ENCODE measurements at places on chromosomes 1 and 21. TPM values are rescaled to one million over a fixed set of nuclear protein-coding genes. Genes with fewer than 3 reads are reported as not detected.

DNA sequence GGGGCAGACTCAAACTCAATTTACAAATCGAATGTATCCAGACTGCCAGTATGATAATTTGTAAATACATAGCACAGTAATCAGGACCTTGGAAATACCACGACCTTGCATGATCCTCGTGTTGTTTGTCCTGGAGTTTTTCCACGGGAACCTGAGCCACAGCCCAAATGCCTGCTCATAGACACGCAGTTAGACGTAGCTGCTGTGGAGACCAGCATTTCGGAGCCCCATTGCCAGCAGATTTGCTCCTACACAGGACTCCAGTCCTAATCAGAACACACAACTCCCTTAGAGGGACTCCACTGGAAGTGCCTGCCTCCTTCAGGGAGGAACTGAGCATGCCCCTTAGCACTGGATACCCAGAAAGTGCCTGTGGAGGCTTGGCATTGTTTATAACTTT, 163.2 kb downstream of the GALNT2 start:
- DNase-seq: no peak
- H3K27ac ChIP-seq: no peak overlapping the region
- no peaks in the 10 kb centered on the region for H3K4me1 ChIP-seq

GRCh38 chr21:45533846-45534635, 8.2 kb downstream of the SLC19A1 start:
- H3K4me1 ChIP-seq: no peaks in the 10 kb centered on the region
- H3K36me3 ChIP-seq: peaks cover 3% of the 10 kb centered on the region
- no peaks in the 10 kb centered on the region for H3K27me3 ChIP-seq

GRCh38 chr1:2192031-2192995, 2.3 kb downstream of the FAAP20 start:
- no peaks in the 10 kb centered on the region for H3K36me3 ChIP-seq
- peaks cover 5% of the 10 kb centered on the region for H3K4me1 ChIP-seq
- DNase-seq: no peak
- no peaks in the 10 kb centered on the region for H3K27me3 ChIP-seq

- no peaks in the 10 kb centered on the region for H3K27me3 ChIP-seq
- H3K36me3 ChIP-seq: peaks cover 3% of the 10 kb centered on the region
- no peak overlapping the region for H3K4me3 ChIP-seq
Measured at GRCh38 chr1:223756806-223757700, 44.7 kb downstream of the CAPN2 start.

- no peak overlapping the region for H3K4me3 ChIP-seq
- no peaks in the 10 kb centered on the region for H3K27me3 ChIP-seq
- H3K4me1 ChIP-seq: no peaks in the 10 kb centered on the region
- H3K36me3 ChIP-seq: no peaks in the 10 kb centered on the region
- no peak for DNase-seq
- H3K27ac ChIP-seq: no peak overlapping the region
Measured at GRCh38 chr21:40568807-40569206, 278.2 kb downstream of the DSCAM start.

DNA sequence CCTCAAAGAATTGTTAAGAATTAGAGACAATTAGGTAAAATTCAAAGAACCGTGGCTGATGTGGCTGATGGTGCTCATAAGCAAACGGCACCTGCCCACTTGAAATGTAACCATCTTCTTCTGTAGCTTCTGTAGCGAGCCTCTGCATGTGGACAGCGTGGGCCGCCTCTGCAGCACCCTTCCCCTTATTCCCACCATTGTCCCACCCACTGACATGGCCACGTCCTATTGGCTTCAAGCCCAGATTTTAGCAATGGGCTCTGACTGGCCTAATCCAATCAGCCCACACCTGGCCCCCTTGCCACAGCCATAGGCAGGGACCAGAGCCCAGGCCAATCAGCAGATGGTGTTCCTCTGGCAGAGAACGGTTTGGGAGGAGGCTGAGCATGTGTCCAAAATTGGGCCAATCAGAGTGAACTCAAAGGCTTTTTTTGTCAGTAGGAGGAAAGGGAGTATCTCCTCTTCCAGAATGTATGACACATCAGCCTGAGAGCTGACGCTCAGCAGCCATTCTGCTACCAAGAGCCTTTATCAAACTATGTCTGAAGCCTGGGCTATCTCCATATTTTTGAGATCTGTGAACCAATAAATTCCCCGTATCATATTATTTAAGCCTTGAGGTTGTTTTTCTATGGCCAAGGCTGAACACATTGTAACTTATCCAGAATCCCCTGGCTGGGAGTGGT, 518.5 kb downstream of the SMYD3 start:
- H3K4me3 ChIP-seq: no peak overlapping the region
- H3K36me3 ChIP-seq: no peaks in the 10 kb centered on the region
- H3K27me3 ChIP-seq: no peaks in the 10 kb centered on the region

GRCh38 chr21:18335651-18336236, 67.8 kb downstream of the TMPRSS15 start:
- H3K4me1 ChIP-seq: no peaks in the 10 kb centered on the region
- H3K4me3 ChIP-seq: no peak overlapping the region
- H3K27me3 ChIP-seq: no peaks in the 10 kb centered on the region
- no peaks in the 10 kb centered on the region for H3K36me3 ChIP-seq

GRCh38 chr1:54965624-54966340, 14.6 kb upstream of the TMEM61 start:
- peaks cover 13% of the 10 kb centered on the region for H3K4me1 ChIP-seq
- H3K27me3 ChIP-seq: no peaks in the 10 kb centered on the region
- H3K27ac ChIP-seq: peak overlapping the region; percentile 34
- no peaks in the 10 kb centered on the region for H3K36me3 ChIP-seq
- DNase-seq: peak; percentile 60
- no peak overlapping the region for H3K4me3 ChIP-seq

The NR1I3 gene
- polyA plus RNA-seq: 0.13 TPM

The GUCA2A gene
- not detected for polyA plus RNA-seq

The GPR61 gene
- polyA plus RNA-seq: 0.47 TPM

Measured in GM12878 (cell line).